ENCODE measurements at places on chromosomes 1 and 21.

GRCh38 chr1:55043726-55044125 is 4.4 kb downstream of the PCSK9 start:
- no peak for DNase-seq

DNA sequence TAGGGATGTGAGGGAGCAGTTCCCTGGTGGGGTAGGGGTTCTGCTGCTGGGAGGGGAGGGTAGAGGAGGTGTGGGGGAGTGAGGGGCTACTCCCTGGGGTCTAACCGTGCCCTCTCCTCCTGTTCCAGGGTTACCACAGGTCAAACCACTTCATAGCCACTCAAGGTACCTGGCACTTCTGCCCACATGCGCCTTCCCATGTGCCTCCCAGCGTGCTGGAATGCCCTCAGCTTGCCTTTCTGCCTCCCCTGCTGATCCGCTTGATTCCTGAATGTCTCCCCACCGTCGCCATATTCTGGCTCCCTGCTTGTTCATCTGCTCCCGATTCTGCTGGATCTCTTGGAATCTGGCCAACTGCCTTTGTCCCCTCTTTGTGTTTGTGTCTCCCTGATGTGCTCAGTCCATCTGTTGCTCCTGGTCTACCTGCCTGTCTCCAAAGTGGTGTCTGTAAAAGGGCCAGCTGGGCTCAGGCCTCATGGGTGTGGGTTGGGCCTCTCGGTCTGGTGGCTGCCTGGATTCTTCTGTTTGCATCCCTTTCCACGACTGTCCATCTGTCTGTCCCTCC is 74.4 kb downstream of the PTPRU start:
- DNase-seq: no peak

- no peak for DNase-seq
These were observed 1.5 kb upstream of the ASCL5 start for GRCh38 chr1:201128476-201128875.

GRCh38 chr1:12475947-12476346 is 142.1 kb downstream of the DHRS3 start:
- peak; percentile 31 for DNase-seq

DNA sequence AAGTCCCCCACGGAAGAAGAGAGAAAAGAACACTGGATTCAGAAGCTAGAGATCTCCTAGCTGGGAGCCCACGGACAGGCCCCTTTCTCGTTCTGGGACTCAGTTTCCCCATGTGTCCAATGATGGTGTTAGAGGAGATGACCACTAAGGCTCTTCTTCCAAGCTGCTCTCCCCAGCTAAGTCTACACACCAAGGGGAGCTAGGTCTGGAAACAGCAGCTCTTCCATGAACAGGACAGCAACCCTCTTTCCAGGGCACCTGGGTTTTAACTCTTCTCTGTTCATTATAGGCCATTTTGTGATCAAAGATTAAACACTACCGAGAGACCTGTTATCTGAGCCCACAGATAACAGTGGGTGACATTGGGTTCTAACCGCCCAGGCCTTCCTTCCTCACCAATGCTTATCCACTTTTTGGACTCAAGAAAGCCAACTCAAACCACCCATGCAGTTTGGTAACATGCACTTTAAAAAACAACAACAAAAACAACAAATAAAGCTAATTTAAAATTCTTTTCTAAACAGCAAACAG is 85.9 kb downstream of the MRPL37 start:
- no peak for DNase-seq

- no peak for DNase-seq
These were observed 28.9 kb upstream of the NLRP3 start for GRCh38 chr1:247387096-247387495.

DNA sequence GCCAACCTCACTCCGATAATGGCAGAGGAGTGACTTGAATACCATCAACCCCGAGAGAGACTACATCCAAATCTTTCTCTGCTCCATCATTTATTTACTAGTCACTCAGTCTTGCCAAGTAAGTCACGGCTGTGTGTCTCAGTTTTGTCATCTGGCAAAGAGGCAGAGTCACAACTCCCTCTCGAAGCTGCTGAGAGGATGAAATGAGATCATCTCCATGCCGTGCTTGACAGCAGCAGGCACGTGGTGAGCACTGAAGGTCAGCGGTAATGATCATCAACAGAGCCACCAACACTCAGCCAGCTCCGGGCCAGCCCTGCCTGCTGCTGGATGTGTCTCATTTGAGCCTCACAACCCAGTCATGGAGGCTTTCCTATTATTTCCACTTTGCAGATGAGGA is 19.9 kb downstream of the ALDH4A1 start:
- no peak for DNase-seq

DNA sequence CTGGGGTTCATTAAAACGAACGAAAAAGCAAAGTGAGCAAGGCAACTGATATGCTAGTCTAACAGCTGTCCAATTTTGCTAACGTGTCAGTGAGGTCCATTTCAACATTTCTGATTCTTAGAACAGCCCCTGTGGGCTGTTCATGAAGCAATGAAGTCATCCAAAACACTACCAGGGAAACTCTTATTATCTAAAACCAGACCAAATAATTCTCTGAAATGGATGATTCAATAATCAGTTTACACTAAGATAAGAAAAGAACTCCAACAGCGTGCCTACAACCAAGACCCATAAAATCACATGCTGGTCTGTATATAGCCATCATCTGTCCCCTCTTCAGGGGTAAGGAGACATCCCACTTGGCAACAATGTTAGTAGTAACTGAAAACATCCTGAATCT is 122.7 kb downstream of the TGFBR3 start:
- no peak for DNase-seq

DNA sequence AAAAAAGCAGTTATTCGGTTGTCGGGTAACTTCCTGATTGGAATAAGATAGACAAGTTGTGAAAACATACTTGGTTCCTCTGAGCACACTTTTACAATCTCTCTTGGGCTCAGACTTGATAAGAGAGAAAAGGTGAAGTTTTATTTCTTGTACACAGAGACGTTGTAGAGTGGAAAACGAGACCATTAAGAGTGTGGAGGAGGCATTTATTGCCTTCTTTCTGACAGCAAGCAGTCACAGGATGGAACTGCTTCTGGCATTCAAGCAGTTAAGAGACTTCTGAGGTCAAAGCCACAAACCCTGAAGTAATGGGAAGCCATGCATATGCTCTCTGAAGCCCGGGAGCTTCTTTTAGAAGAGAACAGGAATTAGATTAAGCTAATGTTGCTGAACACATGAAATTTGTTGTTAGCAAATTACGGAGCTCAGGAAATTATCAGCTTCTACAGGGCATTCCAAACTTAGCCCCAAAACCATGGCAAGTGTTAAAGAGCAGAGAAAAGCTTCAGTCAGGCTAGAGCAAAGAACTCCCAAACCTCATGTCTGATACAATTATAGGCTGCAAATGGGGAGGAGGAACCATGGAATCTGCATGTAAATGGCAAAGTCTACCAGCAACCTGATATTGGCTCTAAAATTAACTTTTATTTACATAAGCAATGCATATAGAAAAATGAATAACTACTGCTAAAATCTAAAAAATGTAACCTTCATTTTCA is 26.0 kb downstream of the S1PR1 start:
- peak; percentile 45 for DNase-seq

- DNase-seq: no peak
These were observed 48.9 kb downstream of the INKA2 start for GRCh38 chr1:111690306-111690617.

DNA sequence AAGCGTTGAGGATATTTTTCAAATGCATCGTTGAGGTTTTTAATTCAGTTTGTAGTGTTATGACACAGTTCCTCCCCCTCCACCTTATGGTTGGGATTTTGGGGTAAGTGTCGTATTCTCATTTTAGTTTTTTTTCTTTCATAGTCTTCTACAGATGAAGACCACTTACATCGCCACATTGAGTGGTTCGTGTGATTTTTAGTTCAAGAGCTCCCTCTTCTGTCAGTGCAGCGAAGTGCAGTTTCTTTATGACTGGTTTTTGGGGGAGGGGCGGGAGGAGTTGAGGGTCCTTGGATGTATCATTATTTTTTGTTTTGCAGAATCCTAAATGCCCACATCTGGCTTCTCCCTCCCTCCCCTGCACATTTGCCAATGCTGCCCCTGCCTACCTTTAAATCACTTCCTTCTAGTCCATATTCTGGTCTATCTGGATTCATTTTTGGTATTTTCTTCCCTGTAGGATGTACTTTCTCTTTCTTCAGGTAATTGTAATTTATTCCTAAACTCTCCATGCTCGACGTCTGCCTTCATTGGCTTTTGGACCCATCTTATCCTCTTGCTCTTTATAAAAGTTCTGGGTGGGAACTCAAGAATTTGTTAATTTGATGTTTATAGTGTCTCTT is 433.1 kb downstream of the CAMTA1 start:
- peak; percentile 48 for DNase-seq

GRCh38 chr1:26404641-26405040 is 6.0 kb upstream of the LIN28A start:
- no peak for DNase-seq

- no peak for DNase-seq
These were observed 209.0 kb upstream of the VAMP3 start for GRCh38 chr1:7561936-7562728.
